Activated T-helper 1 cell treated with anti-CD3 and anti-CD28 coated beads, Interleukin-12 subunit alpha, Interleukin-12 subunit beta, Interleukin-2, Interleukin-4 antibody, amounts not matched to agents 30 ng/mL and 10 ng/mL and 1 ng/mL, durations not matched to agents 14 hours and 24 hours and 36 hours (primary cell): ENCODE measurements at places on chromosomes 1 and 21. TPM values are rescaled to one million over a fixed set of nuclear protein-coding genes. Genes with fewer than 3 reads are reported as not detected.

- peaks cover 9% of the 10 kb centered on the region for H3K4me1 ChIP-seq
- peaks cover 9% of the 10 kb centered on the region for H3K27me3 ChIP-seq
- H3K4me3 ChIP-seq: no peak overlapping the region
These were observed 25.2 kb upstream of the GNPAT start for GRCh38 chr1:231215681-231216385.

DNA sequence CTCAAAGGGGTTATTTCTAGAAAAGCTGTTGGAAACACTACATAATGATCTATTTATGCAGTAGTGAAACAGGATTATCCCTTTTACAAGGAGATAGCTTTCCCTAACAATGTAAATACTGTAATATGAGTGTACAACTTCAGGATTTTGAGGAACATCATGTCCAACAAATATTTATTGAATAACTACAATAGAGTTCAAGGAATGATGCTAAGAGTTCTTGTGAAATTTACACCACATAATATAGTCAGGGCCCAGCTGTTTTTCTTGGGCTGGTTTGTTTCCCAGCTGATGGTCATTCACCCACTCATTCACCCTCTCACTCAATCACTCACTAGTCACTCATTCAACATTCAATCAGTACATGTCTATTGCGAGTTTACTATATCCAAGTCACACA is 12.3 kb upstream of the LYPLAL1 start:
- H3K27ac ChIP-seq: no peak overlapping the region
- DNase-seq: no peak
- H3K27me3 ChIP-seq: no peaks in the 10 kb centered on the region
- no peaks in the 10 kb centered on the region for H3K36me3 ChIP-seq
- no peak overlapping the region for H3K4me3 ChIP-seq

HES4 gene
- total RNA-seq: 1.8 and 2.9 TPM in 2 replicates

GPR153 gene
- 1.4 and 1.6 TPM in 2 replicates for total RNA-seq
